Retina (tissue), 1 donor: ENCODE measurements at places on chromosomes 4 and X.
A peak's percentile ranks its signal among the peaks of the same experiment; 100 is the strongest.

DNA sequence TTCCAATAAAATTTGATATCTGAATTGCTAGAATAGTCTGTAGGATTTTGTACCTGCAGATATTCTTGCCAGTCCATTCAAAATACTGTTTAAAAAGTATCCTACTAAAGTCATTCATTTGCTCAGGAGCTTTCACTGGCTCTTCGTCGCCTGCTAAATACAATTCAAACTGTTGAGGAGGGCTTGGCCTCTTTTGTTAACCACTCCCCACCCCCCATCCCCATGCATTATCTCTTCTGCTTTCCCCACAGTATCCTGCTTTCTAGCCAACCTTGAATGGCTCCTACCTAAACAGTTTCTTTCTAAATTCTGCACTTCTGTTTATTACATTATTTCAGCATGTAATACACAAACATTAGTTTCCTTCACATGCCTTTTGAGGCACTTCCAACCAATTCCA, 230.8 kb downstream of the CPE start:
- no peak for DNase-seq

GRCh38 chrX:72128881-72129280, 2.8 kb downstream of the RTL5 start:
- no peak for DNase-seq

DNA sequence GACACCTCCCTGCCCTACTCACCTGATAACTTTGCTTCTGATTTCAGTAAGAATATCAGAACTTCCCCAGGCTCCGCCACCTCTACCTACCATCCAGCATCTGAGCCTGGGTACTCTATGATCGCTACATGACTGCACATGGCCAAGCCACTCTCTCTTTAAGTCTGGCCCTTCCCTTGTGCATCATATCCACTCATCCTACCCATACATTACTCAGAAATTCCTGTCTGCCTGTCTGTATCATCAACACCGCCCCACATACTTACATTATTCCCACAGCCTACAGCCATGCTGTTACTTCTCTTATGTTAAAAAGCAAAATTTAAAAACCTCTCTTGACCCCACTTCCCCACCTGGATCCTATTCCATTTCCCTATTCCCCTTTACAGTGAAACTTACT, 84.7 kb downstream of the SCD5 start:
- DNase-seq, result no peak

DNA sequence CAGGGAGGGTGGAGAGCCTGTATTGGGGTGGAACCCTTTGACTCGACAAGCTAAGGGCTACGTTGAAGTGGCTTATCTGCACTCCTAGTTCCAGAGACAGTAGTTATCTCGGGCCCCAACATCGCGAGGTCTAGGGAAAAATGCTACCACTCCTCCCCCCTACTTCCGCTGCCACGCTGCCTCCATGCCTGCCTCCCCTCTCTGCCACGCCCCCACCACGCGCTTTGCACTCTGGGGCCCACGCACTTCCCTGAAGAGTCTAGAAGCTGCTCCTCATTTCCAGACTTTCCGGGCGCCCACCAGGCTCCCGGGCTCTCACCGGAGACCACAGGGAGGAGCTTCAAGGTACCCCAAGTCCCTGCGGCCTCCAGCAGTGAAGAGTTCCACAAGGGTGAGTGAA, at the start of gene PASD1:
TSS of gene PASD1 (plus strand) at position 227 of the 400 bp plus-strand sequence. CDS start 37,879 bp downstream, outside the sequence.
- DNase-seq, result no peak

DNA sequence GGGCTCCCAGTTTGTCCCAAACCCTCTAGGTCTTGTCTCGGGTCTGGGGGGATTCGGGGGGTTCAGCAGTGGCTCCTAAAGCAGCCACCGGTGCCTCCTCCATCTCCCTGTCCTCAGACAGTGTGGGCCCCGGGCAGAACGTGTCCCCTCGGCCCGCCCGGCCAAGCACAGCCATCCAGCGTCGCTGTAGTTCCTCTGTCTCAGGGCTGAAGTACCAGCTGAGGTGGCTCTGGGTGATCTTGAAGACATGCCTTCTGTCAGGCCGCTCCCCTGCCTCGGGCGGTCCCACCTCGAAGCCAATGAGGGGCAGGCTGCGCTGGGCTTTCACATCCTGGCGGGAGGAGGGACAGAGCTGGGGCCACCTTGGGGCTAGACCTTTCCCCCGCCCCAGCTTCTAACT, 5.9 kb downstream of the TSR2 start:
- DNase-seq, result no peak

GRCh38 chrX:111006116-111006515, 89.9 kb upstream of the PAK3 start:
- DNase-seq, result no peak

DNA sequence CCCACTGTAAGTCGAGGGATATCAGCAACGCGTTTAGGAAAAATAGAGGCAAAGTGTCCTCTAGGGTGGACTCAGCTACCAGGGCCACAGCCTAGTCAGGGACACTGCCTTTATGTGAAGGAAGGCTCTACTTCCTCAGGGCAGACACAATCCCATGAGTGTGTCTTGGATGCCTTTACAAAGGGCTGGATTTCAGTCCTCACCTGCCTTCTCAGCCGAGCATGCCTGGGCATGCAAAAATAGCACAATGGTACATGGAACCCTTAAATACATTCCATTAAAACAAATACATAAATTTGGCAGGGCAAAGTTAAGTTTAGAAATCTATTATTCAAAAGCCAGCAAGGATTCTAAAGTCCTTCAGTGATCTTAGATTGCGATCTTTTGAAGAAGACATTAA, 51.1 kb downstream of the DMD start:
- DNase-seq, result no peak

- DNase-seq, result no peak
Measured at GRCh38 chr4:33411182-33411581, 2691.0 kb downstream of the PCDH7 start.

- no peak for DNase-seq
Measured at GRCh38 chrX:72366178-72366577, 60.5 kb upstream of the CITED1 start.

- DNase-seq, result peak; percentile 60
Measured at GRCh38 chr4:108360754-108361445, 192.2 kb upstream of the LEF1 start.

DNA sequence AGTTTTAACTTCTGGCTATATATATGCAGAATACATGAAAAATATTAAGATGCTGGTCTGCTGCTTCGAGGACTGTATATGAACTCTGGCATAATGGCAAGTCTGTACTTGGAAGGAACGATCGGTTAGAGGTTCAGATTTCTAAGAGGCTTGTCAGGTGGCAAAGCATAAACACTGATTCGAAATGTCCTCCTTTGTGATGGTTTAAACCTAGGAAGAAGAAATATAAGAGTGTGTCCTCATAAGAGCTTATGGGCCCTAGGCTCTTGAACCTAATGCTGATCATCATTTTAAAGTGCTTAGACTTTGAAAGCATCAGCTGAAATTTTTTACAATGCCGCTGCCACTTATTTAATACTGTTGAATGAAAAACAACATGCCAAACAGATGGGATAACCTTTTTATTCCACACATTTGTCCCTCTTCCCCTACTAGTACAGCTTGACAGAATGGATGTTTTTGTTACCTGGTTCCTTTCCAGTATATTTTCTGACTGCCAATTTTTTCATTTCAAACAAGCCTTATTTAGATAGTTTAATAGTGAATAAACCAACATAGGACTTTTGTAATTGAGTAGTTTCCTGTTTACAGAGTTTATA, 8.8 kb downstream of the SPRY1 start:
- DNase-seq, result no peak
